Thyroid gland (tissue), 4 donors: ENCODE measurements at places on chromosomes 5 and 9. TPM values are rescaled to one million over a fixed set of nuclear protein-coding genes. Genes with fewer than 3 reads are reported as not detected.

- DNase-seq, result no peak
Measured at GRCh38 chr9:134743853-134744252, 102.2 kb downstream of the COL5A1 start.

DNA sequence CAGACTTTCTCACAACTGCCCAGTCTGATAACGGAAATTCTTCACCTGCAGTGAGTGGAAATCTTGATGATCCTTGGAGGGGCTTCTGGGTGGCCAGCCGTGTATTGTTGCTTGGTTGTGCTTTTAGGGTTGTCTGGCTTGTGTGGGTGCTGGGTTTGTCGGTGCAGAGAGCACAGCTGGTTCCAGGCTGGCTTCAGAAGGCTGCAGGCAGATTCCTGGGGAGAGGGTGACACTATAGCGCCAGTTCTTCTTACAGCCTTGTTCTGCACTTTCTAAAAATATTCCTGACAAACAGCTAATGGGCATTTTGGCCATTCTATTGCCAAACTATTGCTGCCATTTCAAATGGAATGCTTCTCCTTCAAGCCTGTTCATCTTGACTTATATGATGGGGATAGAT is 99.3 kb downstream of the PDZD2 start:
- no peak for DNase-seq

DNA sequence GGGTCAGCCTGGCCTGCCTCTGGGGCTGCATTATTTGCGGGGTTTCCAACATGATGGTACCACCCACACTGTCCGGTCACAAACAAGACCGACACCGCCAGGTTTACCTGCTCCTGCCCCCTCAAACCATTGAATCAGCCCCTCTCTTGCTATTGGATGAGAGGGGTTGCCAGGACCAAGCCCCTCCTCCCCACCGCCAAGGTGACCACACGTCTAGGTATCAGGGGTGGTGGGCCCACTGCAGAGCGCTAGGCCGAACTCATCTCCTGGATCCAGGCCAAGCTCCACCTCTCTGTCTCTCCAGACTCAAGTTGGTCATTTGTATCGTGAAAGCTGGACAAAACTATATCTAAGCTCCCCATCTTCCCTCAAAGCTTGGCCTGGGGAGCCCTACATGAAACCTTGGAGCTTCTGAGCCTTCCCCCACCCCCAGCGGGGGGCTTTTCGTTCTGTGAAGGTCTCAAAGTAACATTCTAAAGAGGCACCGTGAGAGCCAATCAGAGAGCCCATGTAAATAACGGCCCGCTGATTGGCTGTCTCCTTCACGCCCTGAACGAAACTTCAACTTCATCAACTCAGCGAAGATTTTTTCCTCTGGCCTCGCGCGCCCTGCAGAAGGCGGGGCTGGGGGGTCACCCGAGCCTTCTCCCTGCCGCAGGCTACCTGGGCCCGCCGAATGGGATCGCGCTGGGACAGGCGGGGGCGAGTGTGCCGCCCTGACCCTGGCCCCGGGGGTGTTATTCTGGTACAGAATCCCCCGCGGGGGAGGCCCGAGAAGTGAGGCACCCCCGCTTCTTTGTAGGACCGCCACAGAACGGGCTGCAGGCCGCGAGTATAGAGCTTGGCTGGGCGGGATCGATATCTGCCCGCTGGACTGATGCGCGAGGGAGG is 49.6 kb upstream of the PSD2 start:
- DNase-seq, result peak; percentile 78

DNA sequence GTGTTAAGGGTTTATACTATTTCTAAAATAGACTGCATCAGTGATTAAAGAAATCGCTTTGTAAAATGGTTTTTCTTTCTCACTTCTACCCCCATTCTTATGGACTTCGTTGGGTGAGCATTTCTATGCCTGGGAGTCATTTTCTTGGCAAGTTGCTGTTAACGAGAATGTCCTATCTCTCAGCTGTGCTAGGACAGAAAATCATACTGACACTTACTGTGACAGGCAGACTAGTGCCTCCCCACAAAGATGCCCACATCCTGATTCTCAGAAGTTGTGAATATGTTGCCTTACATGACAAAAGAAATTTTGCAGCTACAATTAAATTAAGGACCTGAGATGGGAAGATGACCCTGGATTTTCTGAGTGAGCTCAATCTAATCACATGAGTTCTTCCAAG is 65.1 kb upstream of the NMUR2 start:
- DNase-seq, result no peak

The PRDM9 gene
- total RNA-seq, result not detected

- no peak for DNase-seq
Measured at GRCh38 chr5:122405751-122406150, 93.7 kb downstream of the SNCAIP start.

DNA sequence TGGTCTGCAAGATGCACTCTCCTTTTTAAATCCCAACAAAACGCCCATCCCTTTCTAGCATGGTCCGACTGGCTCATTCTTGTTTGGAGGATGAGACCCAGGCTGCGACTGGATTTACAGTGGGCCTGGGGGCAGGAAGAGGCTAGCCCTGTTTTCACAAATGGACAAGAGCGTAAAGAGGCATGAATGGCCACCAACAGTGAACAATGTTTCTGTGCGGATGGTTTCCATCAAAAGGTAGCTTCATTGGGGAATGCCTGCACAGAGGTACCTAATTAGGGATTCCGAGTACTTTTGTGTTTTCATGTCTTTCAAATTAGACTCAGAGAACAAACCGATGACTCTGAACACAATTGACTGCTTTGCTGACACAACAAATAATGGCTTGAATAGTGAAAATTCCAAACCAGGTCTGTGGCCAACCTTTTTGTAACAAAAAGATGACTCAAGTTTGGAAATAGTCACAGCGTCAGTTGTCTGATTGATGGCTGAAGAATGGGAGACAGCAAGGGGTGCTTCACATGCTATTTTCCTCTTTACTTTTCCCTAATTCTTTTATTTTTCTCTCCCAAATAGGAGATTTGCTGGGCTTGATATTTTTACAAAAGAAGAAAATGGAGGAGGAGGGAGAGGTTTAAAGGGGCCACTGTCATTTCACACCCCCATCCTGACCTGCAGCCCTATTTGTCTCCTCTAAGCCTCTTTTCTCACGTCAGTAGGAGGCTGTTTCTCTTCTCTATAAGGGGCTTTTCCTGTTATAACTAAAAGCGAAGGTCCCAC is 208.1 kb upstream of the S1PR3 start:
- no peak for DNase-seq

The PTGES gene
- 5.3 TPM for total RNA-seq
